ENCODE measurements at places on chromosomes 13 and 19. TPM values are rescaled to one million over a fixed set of nuclear protein-coding genes. Genes with fewer than 3 reads are reported as not detected.

The ZNF547 gene
- 1.3 TPM for total RNA-seq

- H3K27me3 ChIP-seq: no peaks in the 10 kb centered on the region
- H3K36me3 ChIP-seq: no peaks in the 10 kb centered on the region
- no peak overlapping the region for H3K4me3 ChIP-seq
- H3K27ac ChIP-seq: no peak overlapping the region
Observed at GRCh38 chr13:99218969-99219368, 18.3 kb downstream of the UBAC2 start.

GRCh38 chr19:10112895-10113591 lies 1.6 kb downstream of the P2RY11 start:
- H3K36me3 ChIP-seq: peaks cover 35% of the 10 kb centered on the region
- no peaks in the 10 kb centered on the region for H3K4me1 ChIP-seq
- peak; percentile 89 for DNase-seq
- no peak overlapping the region for H3K4me3 ChIP-seq

DNA sequence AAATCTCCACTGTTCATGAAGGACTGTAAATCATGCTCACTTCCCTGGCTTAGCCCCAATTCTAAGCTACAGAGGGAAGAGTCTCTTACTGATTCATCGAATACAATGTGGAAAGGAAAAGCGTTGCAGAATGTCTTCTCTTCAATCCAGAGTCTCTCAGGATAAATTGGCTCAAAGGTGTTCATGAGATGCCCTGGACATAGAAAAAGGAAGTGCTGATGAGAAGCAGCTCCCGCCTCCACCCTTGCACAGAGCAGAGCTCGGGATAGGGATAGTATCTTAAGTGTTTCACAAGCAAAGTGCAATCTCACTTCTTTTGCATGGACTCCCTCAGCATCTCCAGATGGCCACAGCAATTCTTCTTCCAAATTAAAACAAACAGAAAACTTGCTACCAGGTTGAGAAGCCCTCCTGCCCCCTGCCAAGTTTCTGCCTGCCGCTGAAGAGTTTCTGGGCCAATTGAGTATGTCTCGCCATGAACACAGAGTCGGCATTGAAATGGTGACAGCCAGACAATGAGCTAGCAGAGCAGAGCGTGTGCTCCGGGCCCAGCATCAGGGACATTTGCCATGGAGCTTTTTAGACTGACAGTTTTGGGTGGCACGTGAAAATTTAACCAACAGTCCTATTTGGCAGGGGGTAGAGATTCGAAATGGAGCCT lies 85.7 kb downstream of the C13orf42 start:
- no peak for DNase-seq
- no peak overlapping the region for H3K4me3 ChIP-seq
- H3K27me3 ChIP-seq: no peaks in the 10 kb centered on the region
- no peak overlapping the region for H3K27ac ChIP-seq

The LGI4 gene
- 1.8 TPM for total RNA-seq

DNA sequence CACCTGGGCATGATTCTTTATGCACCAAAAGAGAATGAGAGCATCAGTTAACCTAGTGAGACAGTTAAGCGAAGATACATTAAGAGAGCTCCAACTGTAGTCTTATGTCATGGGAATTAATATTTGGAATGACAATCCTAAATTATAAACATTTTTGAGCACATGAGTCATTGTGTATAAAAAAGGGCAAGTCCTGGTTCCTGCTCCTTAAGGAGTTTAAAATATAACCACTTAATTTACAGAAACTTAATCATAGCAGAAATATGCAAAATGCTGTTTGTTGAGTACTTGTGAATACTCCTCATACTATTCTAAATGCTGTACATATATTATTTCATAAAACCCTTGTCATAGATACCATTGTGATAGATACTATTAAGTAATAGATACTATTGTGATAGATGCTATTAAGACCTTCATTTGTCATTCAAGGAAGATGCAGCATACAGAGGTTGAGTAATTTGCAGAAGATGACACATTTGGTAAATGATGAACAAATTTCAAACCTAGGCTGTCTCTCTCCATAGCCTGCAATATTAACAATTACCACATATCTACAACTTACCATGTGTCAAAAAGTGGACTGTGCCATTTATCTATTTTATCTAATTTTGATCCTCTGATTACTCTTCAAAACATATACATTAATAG lies 301.0 kb downstream of the TBC1D4 start:
- no peak overlapping the region for H3K4me3 ChIP-seq
- H3K27me3 ChIP-seq: no peaks in the 10 kb centered on the region
- H3K4me1 ChIP-seq: no peaks in the 10 kb centered on the region
- no peaks in the 10 kb centered on the region for H3K36me3 ChIP-seq

The SAFB2 gene
- total RNA-seq: 39.9 TPM

DNA sequence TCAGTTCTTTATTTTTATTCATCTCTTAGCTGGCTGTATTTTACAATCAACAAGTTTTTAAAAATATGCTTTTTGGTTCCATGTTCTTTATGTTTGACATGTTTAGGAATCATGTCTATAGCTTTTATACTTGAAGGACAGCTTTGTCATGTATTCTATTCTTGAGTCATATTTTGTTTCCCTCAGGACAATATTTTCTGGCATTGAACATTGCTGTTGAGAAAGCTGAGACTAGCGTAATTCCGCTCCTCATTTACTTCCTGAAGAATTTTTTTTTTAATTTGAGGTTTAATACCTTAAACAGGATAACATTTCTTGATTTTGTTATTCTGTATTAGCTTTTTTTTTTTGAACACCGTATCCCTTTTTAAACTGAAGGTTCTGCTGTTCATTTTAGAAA lies 53.2 kb downstream of the RB1 start:
- no peaks in the 10 kb centered on the region for H3K4me1 ChIP-seq
- no peak overlapping the region for H3K27ac ChIP-seq
- H3K4me3 ChIP-seq: no peak overlapping the region
- no peaks in the 10 kb centered on the region for H3K27me3 ChIP-seq
- no peaks in the 10 kb centered on the region for H3K36me3 ChIP-seq

DNA sequence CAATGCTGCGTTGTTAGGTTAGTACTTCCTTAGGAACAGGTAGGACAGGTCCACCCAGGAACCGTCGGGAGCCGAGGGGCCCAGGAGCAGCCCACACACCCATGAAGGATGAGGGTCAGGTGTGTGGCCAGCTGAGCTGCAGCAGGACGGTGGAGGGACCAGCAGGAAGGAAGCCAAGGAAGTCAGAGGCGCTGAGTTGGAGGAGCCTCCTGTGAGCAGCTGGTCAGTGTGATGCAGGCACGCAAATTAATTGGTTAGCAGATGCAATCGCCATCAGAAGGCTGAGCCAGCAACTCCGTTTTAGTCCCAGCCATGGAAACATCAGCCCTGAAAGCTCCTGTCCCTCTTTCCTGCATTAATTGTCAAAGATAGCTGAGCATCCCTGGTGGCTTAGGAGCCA lies 114.9 kb upstream of the SOX1 start:
- no peaks in the 10 kb centered on the region for H3K27me3 ChIP-seq
- H3K36me3 ChIP-seq: no peaks in the 10 kb centered on the region
- H3K4me3 ChIP-seq: no peak overlapping the region
- H3K27ac ChIP-seq: no peak overlapping the region
- no peaks in the 10 kb centered on the region for H3K4me1 ChIP-seq

- H3K4me3 ChIP-seq: no peak overlapping the region
- no peaks in the 10 kb centered on the region for H3K4me1 ChIP-seq
- H3K36me3 ChIP-seq: peaks cover 46% of the 10 kb centered on the region
- no peak for DNase-seq
- H3K27ac ChIP-seq: no peak overlapping the region
Observed at GRCh38 chr19:46609511-46610412, 8.6 kb downstream of the CALM3 start.

The OXGR1 gene
- 0.28 TPM for total RNA-seq

GRCh38 chr13:80957019-80957655 lies 616.2 kb upstream of the SPRY2 start:
- no peak for DNase-seq
- no peak overlapping the region for H3K27ac ChIP-seq
- no peaks in the 10 kb centered on the region for H3K27me3 ChIP-seq
- H3K36me3 ChIP-seq: no peaks in the 10 kb centered on the region
- no peak overlapping the region for H3K4me3 ChIP-seq

GRCh38 chr13:38530492-38530891 lies 156.4 kb upstream of the FREM2 start:
- no peak overlapping the region for H3K4me3 ChIP-seq
- H3K36me3 ChIP-seq: no peaks in the 10 kb centered on the region
- H3K27ac ChIP-seq: no peak overlapping the region
- no peaks in the 10 kb centered on the region for H3K27me3 ChIP-seq

The SLC25A41 gene
- 0.20 TPM for total RNA-seq

- no peaks in the 10 kb centered on the region for H3K27me3 ChIP-seq
- H3K36me3 ChIP-seq: no peaks in the 10 kb centered on the region
- DNase-seq: no peak
- no peak overlapping the region for H3K27ac ChIP-seq
- peaks cover 7% of the 10 kb centered on the region for H3K4me1 ChIP-seq
Observed at GRCh38 chr13:99313501-99313900, 6.3 kb upstream of the GPR183 start.

The TUBA3C gene
- total RNA-seq: not detected

- H3K36me3 ChIP-seq: peaks cover 9% of the 10 kb centered on the region
- H3K4me1 ChIP-seq: no peaks in the 10 kb centered on the region
- no peak overlapping the region for H3K4me3 ChIP-seq
Observed at GRCh38 chr19:5785423-5785822, 877 bp upstream of the PRR22 start.

- H3K4me3 ChIP-seq: peak overlapping the region; percentile 71
- no peaks in the 10 kb centered on the region for H3K27me3 ChIP-seq
- H3K27ac ChIP-seq: peak overlapping the region; percentile 27
- no peaks in the 10 kb centered on the region for H3K36me3 ChIP-seq
Observed at GRCh38 chr19:44050740-44051649, 841 bp upstream of the ZNF223 start.
